ENCODE measurements at places on chromosomes 2 and 18. TPM values are rescaled to one million over a fixed set of nuclear protein-coding genes. Genes with fewer than 3 reads are reported as not detected.

- no peak overlapping the region for H3K4me3 ChIP-seq
- H3K4me1 ChIP-seq: peaks cover 3% of the 10 kb centered on the region
- no peak overlapping the region for H3K27ac ChIP-seq
- H3K36me3 ChIP-seq: no peaks in the 10 kb centered on the region
- no peak for DNase-seq
Measured at GRCh38 chr2:32825291-32825712, 121.5 kb upstream of the LTBP1 start.

DNA sequence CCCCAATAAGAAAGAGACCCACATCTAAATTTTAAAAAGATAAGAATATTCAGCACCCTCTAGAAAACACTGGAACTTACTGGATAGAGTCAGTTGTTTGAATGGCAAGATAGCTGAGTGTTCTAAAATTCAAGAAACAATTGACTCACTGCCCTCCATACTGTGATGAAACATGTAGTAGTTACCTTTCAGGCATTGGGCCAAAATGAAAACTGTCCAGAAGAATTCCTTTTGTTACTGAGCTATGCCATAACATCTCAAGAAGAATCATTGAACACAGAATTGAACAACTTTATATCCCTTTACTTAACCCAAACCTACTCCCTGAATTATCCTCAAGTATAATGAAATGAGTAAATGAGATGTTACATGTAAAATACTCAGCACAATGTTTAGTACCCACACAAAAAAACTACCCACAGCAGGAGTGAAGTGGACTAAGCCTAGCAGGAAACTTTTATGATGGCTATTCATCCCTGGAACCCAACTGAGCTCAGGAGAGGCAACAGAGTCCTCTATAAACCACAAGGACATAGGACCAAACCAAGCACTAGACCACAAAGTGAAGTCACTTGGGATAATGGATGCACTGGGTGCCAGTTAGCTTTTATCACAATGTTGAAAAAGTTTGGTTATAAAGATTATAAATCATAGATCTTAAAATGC lies 32.7 kb downstream of the RBM43 start:
- no peaks in the 10 kb centered on the region for H3K27me3 ChIP-seq
- no peaks in the 10 kb centered on the region for H3K36me3 ChIP-seq
- H3K4me3 ChIP-seq: no peak overlapping the region
- no peak overlapping the region for H3K27ac ChIP-seq

DNA sequence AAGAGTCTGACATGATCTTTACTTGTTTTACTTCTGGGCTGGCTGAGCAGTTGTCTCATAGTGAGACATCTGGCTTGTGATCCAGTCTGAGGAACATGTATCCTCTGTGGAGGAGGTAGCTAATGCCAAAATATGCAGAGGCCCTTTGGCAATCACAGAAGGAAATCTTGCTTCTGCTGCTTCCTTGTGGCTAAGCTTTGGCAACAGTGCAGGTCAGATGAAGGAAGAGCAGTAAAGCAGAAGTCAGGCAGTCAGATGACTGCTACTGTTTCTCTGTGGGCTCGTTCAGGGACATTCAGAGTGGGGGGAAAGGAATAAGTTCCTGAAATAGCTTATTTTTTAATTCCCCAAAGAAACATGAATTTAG lies 22.3 kb downstream of the DOK1 start:
- no peak for DNase-seq
- H3K36me3 ChIP-seq: no peaks in the 10 kb centered on the region
- H3K4me3 ChIP-seq: no peak overlapping the region

DNA sequence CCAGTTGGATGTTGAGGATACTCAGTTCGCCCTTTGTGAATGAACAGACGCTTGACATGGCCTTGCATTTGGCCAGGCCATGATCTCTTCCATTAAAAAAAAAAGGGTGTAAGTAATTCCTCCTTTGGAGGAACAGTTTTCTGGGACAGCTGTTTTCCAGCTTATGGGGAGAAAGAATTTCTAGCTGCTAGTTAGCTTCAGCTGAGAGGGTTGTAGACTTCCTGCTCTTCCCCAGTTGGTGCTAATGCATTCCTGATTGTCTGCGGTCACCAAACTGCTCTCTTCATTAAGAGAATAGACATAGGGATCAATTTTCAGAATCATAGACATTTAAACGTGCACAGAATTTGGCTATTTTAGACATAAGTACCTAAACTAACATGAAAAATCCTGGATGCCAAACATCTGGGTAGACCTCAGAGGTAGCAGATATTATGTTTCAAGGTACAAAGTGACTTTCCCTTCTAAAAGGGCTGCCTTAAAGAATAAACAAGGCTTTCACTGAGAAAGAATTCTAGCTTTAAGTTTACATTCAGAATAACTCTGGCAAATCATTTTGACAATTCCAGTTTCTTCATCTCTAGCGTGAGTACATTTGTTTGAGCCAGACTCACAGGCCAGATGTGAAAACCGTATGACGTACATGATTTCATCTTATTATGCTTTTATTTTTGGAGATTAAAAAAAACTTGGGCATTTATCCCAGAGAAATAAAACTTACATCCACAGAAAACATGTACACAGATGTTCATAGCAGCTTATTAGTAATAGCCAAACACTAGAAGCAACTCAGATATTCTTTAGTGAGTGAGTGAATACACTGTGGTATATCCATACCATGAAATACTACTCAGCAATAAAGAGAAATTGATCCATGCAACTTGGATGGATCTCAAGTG lies 71.2 kb downstream of the MAIP1 start:
- DNase-seq: no peak
- no peaks in the 10 kb centered on the region for H3K36me3 ChIP-seq
- H3K4me3 ChIP-seq: no peak overlapping the region

DNA sequence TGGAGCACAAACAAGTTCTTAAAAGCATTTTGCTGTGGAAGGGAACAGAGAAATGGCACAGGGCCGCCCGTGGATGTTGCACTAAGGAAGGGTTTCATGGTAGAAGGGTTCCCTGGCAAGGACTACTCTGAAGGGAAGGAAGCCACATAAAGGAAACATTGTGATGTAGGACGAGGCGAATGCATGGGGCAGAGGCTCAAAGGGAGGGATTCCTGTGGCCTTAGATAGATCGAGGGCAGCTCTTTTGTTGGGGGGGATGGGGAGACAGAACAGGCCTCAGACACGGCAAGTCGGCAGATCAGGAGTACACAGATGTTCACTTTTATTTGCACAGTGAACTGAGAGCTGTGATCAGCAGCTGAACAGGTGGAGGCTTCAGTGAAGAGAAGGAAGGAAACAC lies 205.4 kb downstream of the SNTG2 start:
- peaks cover 8% of the 10 kb centered on the region for H3K4me1 ChIP-seq
- H3K27ac ChIP-seq: no peak overlapping the region
- no peaks in the 10 kb centered on the region for H3K27me3 ChIP-seq

DNA sequence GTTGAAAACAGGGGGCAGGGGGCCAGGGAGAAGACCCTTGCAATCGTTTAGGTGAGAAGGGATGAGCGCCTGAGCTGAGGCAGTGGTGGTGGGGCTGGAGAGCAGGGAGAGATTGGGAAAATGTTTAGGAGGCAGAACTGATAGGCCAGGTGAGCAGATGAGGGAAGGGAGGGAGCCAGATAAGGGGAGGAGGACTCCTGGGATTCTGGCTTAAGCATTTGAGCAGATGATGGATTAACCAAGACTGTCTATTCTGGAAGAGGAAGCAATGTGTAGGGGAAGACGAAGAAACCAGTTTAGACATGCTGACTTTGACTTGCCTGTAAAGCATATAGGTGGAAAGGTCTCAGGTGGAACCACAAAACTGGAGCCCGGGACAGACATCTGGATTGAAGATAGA lies 49.9 kb upstream of the ASPRV1 start:
- H3K4me3 ChIP-seq: no peak overlapping the region
- H3K27me3 ChIP-seq: no peaks in the 10 kb centered on the region
- peaks cover under 1% of the 10 kb centered on the region for H3K36me3 ChIP-seq

GRCh38 chr2:120624738-120625446 lies 110.8 kb upstream of the GLI2 start:
- H3K36me3 ChIP-seq: no peaks in the 10 kb centered on the region
- DNase-seq: no peak
- no peak overlapping the region for H3K27ac ChIP-seq
- no peak overlapping the region for H3K4me3 ChIP-seq
- H3K4me1 ChIP-seq: no peaks in the 10 kb centered on the region

GRCh38 chr2:86487062-86487461 lies 45.9 kb downstream of the KDM3A start:
- no peaks in the 10 kb centered on the region for H3K27me3 ChIP-seq
- no peak overlapping the region for H3K4me3 ChIP-seq
- no peak for DNase-seq
- peaks cover 15% of the 10 kb centered on the region for H3K4me1 ChIP-seq
- peaks cover 96% of the 10 kb centered on the region for H3K36me3 ChIP-seq

DNA sequence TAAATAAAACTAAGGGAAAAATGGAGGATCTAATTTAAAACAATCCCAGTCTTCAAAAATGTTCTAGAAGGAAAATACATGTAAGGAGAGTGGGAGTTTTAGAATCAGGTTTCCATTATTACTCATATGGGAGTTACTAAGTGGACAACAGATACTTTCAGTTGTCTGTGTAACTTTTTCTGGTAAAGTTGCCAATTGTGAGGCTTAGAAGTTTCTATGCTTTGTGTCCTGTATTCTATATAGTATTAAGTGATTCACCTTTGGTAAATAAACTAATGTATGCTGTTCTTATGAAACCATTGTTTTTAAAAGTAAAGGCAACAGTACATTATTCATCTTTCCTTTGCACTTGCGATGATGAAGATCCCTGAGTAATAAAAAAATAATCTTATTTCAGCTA lies 274.9 kb downstream of the NR4A2 start:
- H3K4me1 ChIP-seq: no peaks in the 10 kb centered on the region
- H3K27me3 ChIP-seq: no peaks in the 10 kb centered on the region
- H3K4me3 ChIP-seq: no peak overlapping the region
- no peak for DNase-seq
- H3K36me3 ChIP-seq: no peaks in the 10 kb centered on the region

DNA sequence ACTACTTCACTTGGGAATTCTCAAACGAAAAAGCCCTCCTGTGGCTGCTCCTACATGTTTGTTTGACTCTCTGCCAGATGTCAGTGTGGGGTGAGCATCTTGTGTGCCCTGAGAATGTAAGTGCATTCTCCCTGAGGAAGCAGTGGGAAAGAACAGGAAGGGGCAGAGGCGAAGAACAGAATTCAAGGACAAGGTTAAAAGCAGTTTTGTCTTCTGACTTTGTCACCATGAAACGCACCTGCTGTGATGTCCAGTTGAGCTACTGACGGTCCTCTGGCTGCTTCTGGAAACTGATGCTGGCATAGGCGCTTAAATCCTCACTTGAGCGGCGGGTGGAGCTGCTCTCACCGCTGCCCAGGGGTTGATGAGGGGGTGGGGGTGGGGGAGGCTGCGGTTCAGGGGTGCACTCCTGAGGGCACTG lies 4.9 kb downstream of the IRS1 start:
- H3K4me3 ChIP-seq: peak overlapping the region; percentile 68
- peak overlapping the region; percentile 86 for H3K27ac ChIP-seq
- H3K4me1 ChIP-seq: peaks cover 62% of the 10 kb centered on the region
- no peaks in the 10 kb centered on the region for H3K27me3 ChIP-seq
- no peaks in the 10 kb centered on the region for H3K36me3 ChIP-seq

GRCh38 chr18:61360404-61361383 lies 27.5 kb downstream of the CDH20 start:
- no peak overlapping the region for H3K4me3 ChIP-seq
- H3K27ac ChIP-seq: no peak overlapping the region
- H3K4me1 ChIP-seq: no peaks in the 10 kb centered on the region
- no peak for DNase-seq
- H3K36me3 ChIP-seq: no peaks in the 10 kb centered on the region
- no peaks in the 10 kb centered on the region for H3K27me3 ChIP-seq

DNA sequence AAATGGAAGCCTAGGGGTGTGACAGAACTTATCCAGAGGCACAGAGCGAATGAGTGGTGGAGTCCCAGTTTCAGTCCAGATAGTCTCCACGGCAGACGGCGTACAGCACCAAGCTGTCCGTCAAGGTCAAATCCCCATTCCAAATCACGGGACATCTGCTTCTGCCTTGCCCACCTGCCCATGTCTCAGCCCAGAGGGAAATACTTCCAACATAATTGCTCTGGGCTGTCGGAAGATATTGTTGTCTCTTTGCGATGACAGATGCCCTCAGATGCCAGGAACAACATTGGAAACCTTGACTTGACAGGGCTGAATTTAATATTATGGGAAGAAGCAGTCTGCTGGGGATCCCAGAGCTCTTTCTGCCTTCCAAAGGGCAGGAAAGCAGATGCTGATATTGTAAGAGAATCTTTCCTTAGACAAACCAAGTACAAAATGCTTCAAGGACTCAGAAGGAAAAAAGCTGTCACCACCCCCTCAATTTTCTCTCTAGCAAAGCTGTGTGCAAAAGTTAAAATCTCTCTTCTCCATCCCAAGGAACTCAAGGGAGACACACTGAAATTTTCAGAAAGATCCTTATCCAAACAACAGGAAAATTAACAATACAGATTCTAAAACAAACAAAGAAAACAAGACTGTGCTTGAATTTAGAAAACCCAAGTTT lies 364.0 kb downstream of the LRATD1 start:
- no peak overlapping the region for H3K27ac ChIP-seq
- H3K4me1 ChIP-seq: no peaks in the 10 kb centered on the region
- H3K36me3 ChIP-seq: no peaks in the 10 kb centered on the region
- no peak for DNase-seq
- no peaks in the 10 kb centered on the region for H3K27me3 ChIP-seq

DNA sequence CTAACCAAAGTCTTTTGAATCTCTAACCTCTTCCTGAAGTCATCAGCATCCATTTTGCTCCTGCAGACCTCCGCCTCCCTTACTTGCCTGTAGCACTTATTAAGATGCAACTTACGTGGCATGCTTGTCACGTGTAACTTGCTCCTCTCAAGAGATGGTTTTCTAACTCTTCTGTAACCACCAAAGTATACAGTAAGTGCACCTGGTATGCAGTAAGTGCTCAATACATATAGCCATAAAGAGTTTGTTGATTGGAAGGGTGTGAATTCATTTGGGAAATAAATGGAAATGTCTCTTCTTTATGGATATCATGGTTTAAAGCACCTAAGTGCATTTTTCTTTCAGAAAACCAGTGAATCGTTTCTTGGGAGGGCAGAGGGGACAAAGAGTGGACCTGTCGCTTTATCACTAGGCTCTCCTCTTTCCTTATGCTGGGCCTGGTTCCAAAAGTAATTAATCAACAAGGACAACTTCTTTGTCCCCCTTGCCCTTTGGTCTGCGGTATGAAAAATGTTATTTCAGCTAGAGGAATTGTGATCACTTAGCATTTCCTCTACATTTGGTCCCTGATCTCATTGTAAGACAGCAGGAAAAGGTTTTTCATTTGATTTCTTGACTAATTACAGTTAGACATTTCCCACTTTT lies 370.0 kb upstream of the SPRED2 start:
- no peaks in the 10 kb centered on the region for H3K4me1 ChIP-seq
- H3K27ac ChIP-seq: no peak overlapping the region
- no peaks in the 10 kb centered on the region for H3K36me3 ChIP-seq

The ANKRD53 gene
- total RNA-seq: not detected

The ARHGAP25 gene
- total RNA-seq: 10.9 TPM

The HOXD11 gene
- total RNA-seq: not detected

The ITGB6 gene
- 4.4 TPM for total RNA-seq

The GAL3ST2 gene
- total RNA-seq: not detected

The SERPINB11 gene
- total RNA-seq: not detected

The TRPM8 gene
- 0.72 TPM for total RNA-seq

The TRIM43 gene
- total RNA-seq: not detected

Measured in suprapubic skin (tissue), 4 donors.